ENCODE measurements at places on chromosomes 6 and 20.

DNA sequence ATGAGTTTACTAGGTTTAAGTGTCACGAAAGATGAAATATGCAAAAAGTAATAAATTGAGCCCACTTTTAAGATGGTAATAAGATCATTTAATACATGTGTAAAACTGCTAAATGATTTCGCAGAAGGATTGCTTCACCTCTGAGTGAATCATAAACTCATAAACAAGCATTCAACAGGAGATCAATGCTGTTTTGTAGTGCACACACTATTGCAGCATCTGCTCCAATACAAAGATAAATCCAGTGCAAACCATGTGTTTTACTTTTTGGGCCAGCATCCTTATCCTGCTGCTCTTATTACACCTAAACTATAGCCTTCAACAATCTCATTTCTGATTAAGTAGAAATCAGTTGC is 400.1 kb downstream of the NKAIN2 start:
- DNase-seq, result no peak

DNA sequence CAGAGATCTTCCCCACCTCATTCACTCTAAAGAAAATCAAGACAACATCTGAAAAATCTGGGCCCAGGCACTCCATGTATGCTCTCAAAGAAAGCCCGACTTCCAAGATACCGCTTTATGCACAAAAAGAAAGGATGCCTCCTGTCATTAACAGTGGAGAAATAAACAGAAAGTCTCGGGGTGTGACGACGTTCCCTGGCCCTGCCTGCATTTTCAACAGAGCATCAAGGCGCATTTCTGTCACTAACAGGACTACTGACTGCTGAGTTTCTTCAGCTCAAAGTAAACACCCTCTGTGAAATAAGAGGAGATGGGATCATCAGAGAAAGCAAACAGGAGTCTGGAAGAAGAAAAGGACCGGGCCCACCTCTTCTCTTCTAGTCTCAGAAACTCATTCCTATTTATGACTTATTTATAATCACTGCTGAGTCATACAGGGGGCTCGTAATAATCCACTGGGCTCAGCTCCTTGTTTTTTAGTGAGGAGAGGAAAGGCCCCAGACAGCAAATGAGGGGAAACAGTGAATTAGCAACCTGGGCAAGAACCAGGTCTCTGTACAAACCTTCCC is 99.7 kb downstream of the ZMYND8 start:
- DNase-seq, result no peak

GRCh38 chr6:23561732-23562131 is 564.3 kb upstream of the NRSN1 start:
- DNase-seq, result no peak

GRCh38 chr6:28351493-28351925 is 1.8 kb downstream of the ZKSCAN3 start:
- no peak for DNase-seq
